Stimulated activated CD4-positive, alpha-beta T cell treated with anti-CD3 and anti-CD28 coated beads, Interleukin-15, amount 100 ng/mL, for 48 hours (primary cell): ENCODE measurements at places on chromosomes 12 and 14.

GRCh38 chr14:94538070-94538740, 23.0 kb upstream of the SERPINA4 start:
- DNase-seq, result no peak

DNA sequence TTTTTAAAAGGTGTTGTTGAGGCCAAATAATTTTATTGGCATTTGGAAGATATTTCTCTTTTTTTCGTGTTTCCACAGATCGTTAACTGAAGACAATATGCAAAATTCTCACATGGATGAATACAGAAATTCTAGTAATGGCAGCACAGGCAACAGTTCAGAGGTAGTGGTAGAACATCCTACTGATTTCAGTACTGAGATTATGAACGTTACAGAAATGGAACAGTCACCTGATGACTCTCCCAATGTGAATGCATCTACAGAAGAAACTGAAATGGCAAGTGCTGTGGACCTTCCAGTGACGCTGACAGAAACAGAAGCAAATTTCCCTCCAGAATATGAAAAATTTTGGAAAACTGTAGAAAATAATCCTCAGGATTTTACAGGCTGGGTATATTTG, 11.2 kb downstream of the PRPF39 start:
- DNase-seq, result no peak

GRCh38 chr12:132247718-132248452, 81.5 kb downstream of the GALNT9 start:
- DNase-seq, result no peak

GRCh38 chr12:99706736-99707473, 59.4 kb downstream of the GARIN6 start:
- no peak for DNase-seq
